RWPE2 (cell line): ENCODE measurements at places on chromosomes 5 and 9.

DNA sequence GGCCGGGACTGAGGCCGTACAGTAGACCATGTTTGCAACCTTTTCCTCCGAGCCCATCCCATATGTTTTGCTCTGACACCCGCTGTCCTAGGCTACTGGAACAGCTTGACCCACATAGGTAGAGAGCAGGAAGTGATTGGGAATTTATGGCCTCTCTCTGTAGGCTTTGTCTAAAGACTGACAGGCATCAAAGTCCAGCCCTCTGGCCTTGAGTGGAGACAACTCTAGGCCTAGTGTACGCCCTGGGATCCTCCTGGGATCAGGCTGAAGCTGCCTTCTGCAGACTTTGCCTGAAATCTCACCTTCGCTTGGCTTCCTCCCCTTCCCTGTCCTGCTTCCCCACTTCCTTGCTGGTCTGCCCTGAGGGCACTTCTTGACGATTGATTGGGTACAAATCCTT lies 13.6 kb upstream of the AKNA start:
- DNase-seq = no peak

GRCh38 chr5:56330167-56330566 lies 97.0 kb upstream of the ANKRD55 start:
- no peak for DNase-seq

DNA sequence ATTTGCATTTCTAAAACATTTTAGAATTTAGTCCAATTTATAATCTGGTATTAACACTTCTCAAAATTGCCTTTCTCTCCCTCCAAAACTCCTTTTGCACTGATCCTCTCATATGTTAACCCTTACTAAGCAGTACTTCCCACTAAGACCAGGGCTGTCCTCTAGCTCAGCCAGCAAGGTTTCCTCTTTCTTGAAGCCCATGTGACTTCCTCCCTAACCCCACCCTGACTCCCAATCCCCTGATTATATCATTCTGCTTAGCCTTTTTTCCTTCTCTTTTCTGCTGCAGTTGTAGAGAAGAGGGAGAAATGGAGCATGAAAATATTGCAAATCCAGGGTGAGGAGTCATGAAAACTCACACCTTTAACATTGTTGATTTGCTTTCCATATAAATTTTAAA lies 241.7 kb downstream of the MCTP1 start:
- DNase-seq = no peak

- peak; percentile 61 for DNase-seq
Measured at GRCh38 chr5:175712681-175713085, 54.8 kb downstream of the HRH2 start.

DNA sequence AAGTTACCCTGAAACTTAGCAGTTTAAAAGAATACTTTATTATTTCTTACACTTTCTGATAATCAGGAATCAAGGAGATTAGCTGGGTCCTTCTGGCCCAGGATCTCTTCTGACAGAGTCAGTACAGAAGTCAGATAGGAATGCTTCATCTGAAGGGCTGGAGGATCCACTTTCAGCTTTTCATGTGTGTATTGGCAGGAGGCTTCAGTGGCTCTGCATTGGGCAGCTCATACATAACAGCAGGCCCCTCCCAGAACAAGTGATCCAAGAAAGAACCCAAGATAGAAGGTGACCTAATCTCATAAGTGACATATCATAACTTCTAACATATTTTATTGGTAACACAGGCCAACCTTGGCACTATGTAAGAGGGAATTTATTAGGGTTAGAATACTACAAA lies 258.4 kb downstream of the HCN1 start:
- DNase-seq = no peak

DNA sequence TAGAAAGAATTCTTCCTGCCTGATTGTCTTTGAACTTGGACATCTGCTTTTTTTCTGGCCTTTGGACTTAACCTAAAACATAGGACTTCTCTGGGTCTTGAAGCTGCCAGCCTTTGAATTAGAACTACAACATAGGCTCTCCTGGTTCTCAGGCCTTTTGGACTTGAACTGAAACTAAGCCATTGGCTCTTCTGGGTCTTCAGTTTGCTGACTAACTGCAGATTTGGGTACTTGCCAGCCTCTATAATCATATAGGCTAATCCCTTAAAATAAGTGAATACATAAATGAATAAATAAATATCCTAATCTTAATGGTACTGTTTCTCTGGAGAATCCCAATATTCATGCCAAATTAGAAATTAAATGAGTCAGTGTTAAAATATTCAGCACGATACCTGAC lies 473.4 kb upstream of the PAPPA start:
- DNase-seq = no peak

- no peak for DNase-seq
Measured at GRCh38 chr9:89426384-89426961, 71.4 kb downstream of the SEMA4D start.

- no peak for DNase-seq
Measured at GRCh38 chr5:179344431-179345182, 654 bp downstream of the ADAMTS2 start.

- no peak for DNase-seq
Measured at GRCh38 chr9:84778570-84778969, 109.0 kb downstream of the NTRK2 start.

DNA sequence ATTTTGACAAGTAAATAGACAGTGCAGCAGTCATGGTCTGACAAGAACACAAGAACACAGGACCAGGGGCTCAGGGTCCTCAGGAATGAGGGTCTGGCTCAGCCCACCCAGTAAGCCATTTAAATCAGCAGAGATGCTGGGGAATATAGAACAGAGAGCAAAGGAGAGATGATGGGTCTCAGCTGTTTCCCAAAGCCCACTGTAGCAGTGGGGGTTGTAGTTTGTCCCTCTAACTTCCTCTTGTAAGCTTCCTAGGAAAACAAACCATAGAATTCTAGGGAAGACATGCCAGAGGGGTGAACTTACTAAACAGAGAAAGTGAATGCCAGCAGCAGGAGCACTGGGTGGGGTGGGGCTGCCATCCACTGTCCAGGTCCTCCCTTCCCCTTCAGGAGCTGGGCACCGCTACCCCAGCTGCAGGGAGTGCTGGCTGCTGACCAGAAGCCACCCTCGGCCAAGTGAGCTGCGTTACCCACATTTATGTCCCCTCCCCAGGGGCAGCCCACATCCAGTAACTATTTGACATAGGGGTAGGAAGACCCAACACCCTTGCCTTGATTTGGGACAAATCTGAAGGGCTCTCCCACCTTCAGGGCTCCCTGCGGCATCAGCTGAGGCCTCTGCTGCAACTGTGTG lies 41.6 kb downstream of the GABBR2 start:
- no peak for DNase-seq

DNA sequence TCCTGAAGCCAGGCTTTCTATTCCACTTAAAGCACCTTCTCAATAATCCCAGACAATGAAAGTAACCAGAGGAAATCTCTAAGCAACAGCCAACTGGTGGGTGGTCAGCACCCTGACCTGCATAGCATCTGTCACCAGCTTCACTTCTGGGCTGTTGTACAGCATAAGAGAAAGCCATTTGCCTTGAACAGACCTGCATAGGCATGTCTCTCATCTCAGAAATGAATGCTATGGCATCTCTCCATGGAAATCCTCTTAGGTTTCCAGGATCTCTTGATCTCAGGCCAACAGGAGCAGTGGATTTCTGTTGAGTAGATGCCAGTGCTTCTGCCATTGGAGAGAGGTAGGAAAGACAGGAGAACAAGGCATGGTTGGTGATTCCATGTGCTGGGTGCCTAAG lies 213.6 kb downstream of the GRIA1 start:
- DNase-seq = no peak

GRCh38 chr5:159057426-159057825 lies 42.3 kb downstream of the EBF1 start:
- DNase-seq = no peak

- no peak for DNase-seq
Measured at GRCh38 chr5:143041972-143042770, 272.0 kb downstream of the ARHGAP26 start.

- peak; percentile 25 for DNase-seq
Measured at GRCh38 chr9:113992994-113993393, 85.1 kb downstream of the AMBP start.

DNA sequence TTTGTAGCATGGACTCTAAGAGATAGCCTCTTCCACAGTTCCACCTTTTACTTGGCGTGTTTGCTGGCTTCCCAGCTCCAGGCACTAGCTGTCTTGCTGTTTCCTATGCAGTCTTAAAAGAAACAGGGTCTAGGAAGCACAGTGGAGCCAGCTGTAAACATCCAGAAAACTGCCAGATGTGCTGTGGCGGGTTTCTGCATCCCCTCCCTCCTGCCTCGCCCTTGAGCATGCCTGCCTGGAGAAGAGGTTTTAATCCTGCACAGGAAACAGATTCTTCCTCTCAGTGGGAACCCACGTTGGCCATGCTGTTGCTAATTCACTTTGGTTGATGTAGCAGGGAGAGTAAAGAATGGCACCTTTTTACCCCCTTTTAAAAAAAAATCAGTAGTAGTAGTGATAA lies 121.3 kb downstream of the RPS23 start:
- no peak for DNase-seq

DNA sequence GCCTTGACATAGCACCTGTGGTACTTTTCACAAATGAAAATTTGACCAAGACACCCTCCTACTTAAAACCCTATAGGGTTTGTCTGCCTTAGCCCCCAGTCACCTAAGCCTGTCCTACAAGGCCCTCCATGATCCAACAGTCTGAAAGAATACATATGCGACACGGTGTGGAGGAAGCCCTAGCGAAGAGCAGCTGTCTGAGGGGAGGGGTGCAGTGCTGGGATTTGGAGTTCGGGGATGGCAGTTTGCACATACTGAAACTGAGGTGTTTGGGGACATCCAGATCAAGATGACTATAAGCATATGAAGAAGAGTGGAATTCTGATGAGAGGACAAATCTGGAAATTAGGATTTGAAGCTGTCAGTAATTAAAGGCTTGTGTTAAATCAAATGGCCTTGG lies 7.2 kb upstream of the MYORG start:
- DNase-seq = no peak

DNA sequence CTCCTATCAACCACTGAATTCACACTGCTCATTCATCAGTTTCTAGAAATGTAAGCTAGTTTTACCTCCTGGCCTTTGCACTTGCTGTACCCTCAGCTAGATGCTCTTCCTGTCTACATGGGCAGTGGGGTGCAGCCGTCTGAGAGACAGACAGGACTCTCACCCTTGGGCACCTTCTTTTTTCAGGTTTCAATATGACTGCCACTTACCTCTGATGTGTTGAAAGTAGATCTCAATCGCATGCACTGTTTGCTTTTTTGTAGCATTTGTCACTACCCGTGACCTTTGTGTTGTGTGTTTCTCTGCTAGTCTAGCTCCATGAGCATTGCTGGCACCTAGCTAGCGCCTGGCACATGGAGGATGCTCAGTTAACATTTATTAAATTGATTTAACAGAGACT lies 403.1 kb upstream of the TRPC7 start:
- no peak for DNase-seq

DNA sequence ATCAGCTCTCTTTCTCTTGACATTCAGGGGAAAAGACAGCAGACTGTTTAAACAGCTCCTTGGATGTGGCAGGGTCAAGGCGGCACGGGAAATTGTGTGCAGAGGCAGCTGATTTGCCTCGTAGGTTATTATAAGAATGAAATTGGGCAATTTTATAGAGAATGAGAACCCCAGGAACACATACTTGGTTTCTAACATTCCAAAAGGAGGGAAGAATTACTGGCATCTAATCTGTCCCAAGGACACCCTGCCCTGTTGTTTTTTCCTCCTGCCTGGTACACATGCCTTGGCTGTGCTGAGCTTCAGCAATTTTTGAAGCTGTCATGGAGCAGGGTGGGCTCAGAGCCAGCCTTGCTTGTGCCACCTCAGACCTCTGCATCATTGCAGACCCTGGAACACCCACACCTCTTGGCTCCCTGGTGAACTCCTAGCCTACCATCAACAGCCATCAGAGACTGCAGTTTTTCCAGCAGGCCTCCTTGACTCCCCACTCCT lies 143.6 kb downstream of the BOD1 start:
- no peak for DNase-seq

DNA sequence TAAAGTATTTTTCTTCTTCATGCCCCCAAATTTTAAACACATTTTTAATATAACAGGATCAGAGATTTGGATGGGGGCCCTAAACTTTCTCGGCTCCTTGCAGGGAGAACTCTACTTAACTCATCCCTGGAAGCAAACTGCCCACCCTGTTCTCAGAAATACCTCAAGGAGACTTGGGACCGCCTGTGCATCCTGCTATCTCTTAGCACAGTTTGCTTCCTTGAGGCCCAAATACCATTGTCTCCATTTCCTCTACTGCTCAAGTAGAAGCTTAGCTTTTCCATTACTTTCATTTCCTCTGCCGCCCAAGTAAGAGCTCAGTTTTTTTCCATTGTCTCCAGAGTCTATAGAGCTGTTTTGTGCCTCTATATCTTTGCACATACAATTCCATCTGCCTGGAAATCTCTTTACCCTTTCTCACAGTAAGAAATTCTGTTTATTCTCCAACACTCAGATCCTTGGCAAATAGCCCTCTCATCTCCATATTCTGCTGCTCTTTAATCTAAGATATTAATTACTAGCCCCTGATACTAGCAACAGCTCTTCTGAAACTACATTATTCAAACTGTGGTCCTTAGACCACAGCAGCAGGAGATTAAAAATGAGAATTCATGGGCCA lies 137.8 kb downstream of the CEMIP2 start:
- DNase-seq = no peak

- no peak for DNase-seq
Measured at GRCh38 chr5:78335976-78336375, 24.4 kb upstream of the SCAMP1 start.

DNA sequence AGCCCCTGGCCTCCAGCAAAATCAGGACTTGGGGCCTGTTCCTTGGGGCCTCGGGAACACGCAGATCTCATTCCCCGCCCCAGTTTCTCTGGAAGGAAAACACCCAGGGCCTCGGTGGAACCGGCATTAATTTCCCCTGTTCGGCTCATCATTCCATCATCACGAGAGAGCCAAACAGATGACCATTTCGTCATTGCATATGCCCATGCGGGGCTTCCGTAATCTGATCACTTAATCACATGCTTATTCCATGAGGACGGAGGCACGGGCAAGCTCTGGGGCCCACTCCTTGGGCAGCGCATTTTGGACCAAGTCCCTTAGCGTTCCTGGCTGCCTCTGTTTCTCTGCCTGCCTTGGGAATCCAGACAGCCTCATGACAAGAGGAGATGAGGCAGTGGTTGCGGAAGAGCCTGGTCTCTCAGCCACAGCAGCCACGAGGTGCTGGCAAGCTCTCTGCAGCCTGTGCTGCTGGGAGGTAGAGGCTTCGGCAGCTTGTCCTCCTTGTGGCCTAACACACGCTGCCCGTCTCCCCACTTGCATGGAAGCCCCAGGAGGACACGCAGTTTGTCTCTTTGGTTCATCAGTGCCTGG lies 65.0 kb upstream of the IER5L start:
- peak; percentile 46 for DNase-seq

- DNase-seq = no peak
Measured at GRCh38 chr9:130995086-130996011, 13.6 kb upstream of the LAMC3 start.

DNA sequence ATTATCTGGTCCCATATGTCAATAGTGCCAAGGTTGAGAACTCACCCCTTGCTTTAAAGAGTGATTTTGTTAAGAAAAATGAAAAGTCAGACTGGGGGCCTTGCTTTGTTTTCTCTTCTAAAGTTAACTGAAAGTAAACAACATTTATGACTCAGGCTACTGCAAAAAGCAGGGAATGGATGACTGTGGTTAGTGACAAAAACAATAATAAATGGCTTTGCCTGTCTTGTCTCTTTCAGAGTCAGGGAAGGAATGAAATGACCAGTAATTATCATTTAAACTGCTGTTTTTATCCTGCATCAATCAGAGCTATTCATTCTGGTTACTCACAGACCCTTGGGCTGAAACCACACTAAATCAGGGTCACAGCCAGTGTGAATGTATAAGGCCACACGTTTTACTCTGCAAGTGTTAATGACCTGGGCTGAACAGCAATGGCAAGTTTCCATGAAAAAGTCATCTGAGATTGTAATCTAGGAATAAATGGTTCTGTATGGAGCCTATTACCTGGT lies 112.2 kb downstream of the ZNF608 start:
- DNase-seq = no peak
